A549 treated with CORT108297 at 1 μM for 4 hours (cell line): ENCODE measurements at places on chromosomes 2 and 18. TPM values are rescaled to one million over a fixed set of nuclear protein-coding genes. Genes with fewer than 3 reads are reported as not detected.

TANC1 gene
- total RNA-seq, result 7.4 to 9.9 TPM (median 8.9 TPM) in 5 replicates

STRADB gene
- 19.9 to 24.2 TPM (median 22.2 TPM) in 5 replicates for total RNA-seq

NETO1 gene
- not detected in 5 replicates for total RNA-seq

REG3A gene
- total RNA-seq, result not detected in 5 replicates

ALPG gene
- 0.12 to 0.22 TPM (median 0.16 TPM) in 5 replicates for total RNA-seq

LRATD1 gene
- total RNA-seq, result 0.02 to 0.09 TPM (median 0.05 TPM) in 5 replicates

EGR4 gene
- 0.07 to 0.32 TPM (median 0.17 TPM) in 5 replicates for total RNA-seq

NT5DC4 gene
- total RNA-seq, result 0.06 TPM in 1 of 5 replicates, not detected in the others

DCDC2C gene
- 0.22 to 0.55 TPM (median 0.52 TPM) in 5 replicates for total RNA-seq

RFTN2 gene
- 0.01 TPM in 1 of 5 replicates, not detected in the others for total RNA-seq

FAM210A gene
- total RNA-seq, result 22.4 to 25.6 TPM (median 22.7 TPM) in 5 replicates
